ENCODE measurements at places on chromosomes 1 and 21.

DNA sequence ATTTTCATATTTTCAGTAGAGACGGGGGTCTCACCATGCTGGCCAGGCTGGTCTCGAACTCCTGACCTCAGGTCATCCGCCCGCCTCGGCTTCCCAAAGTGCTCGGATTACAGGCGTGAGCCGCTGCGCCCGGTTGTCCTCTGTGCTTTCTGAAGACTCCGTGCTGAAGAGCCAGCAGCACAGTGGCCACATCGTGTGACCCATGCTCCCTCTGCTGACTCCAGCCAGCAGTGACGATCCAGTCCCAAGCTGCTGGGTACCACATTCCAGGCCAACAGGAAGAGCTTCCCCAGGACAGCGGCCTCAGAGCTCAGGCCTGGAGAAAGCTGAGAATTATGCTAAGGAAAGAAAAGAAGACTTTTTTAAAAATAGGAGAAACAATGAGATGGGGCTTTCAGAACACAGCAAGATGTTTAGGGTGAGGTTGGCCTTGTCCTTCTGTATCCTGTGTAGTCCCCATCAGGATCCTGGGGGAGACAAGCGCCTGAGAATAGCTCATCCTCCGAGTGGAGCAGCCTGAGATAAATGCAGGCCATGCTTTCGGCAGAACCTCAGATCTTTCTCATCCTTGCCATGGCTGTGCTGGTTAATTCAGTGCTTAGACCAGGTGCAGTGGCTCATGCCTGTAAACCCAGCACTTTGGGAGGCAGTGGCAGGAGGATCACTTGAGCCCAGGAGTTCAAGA, 207.1 kb downstream of the SLC35F3 start:
- peak; percentile 78 for DNase-seq

GRCh38 chr1:244325056-244325758, 126.5 kb downstream of the ADSS2 start:
- DNase-seq, result peak; percentile 29

DNA sequence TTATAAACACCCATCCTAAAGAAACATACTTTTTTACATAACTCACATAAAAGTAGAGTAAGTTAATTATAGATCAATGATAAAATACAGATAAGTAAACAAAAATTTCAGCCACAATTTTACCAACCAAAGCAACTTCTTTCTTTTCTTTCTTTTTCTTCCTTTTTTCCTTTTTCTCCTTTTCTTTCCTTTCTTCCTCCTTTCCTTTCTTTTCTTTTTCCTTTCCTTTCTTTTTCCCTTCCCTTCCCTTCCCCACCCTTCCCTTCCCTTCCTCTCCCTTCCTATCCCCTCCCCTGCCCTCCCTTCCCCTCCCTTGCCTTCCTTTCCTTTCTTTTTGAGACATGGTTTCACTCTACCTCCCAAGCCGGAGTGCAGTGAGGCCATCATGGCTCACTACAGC, 56.5 kb upstream of the C1orf53 start:
- DNase-seq, result no peak

DNA sequence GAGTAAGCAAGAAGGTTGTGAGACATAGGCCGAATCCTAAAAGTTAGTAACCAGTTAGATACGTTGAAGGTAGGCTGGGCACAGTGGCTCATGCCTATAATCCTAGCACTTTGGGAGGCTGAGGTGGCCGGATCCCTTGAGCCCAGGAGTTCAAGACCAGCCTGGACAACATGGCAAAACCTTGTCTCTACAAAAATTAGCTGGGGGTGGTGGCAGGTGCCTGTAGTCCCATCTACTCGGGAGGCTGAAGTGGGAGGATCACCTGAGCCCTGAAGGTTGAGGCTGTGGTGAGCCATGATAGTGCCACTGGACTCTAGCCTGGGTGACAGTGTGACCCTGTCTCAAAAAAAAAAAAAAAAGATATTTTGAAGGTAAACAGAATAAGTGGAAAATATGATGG, 1.5 kb upstream of the PARP1 start:
- no peak for DNase-seq

- no peak for DNase-seq
Observed at GRCh38 chr1:52592637-52593323, 9.4 kb upstream of the GPX7 start.

DNA sequence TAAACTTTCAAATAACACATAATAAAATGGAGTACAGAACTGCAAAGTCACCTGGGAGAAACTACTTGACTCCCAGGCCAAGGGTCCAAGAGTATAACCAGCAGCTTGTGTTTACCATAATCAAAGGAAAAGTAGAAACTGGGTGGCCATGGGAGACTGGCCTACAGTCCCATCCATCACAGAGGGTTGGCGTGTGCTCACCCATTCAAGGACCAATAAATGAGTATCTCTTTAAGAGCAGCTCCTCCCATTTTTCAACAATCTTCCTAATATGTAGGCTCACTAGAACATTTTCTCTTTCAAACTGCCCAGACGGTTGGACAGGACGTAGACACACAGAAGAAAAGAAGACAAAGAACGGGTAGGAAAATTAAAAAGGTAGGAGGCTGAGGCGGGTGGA, at the start of gene FMO3:
Gene FMO3, plus strand, starts transcription at position 302 of the 400 bp plus-strand sequence. CDS start 1,754 bp downstream, outside the sequence.
- DNase-seq, result no peak

DNA sequence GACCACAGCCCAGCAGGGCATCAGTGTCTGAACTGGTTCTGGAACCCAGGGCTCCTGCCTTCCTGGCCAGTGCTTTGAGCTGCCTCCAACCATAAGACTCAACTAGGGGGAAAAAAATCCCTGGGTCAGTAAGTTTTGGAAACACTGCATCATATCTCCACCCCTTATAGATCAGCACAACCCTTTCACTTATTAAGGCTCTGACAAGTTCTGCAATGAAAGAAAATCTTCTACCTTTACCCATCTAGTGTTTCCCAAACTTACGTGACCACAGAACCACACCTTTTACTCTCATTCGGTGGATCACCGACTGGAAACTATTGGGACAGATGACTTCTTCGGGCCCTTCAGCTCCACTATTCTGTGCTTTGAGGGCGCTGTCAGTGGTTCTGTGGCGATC, 78.4 kb upstream of the TMEM51 start:
- DNase-seq, result no peak

DNA sequence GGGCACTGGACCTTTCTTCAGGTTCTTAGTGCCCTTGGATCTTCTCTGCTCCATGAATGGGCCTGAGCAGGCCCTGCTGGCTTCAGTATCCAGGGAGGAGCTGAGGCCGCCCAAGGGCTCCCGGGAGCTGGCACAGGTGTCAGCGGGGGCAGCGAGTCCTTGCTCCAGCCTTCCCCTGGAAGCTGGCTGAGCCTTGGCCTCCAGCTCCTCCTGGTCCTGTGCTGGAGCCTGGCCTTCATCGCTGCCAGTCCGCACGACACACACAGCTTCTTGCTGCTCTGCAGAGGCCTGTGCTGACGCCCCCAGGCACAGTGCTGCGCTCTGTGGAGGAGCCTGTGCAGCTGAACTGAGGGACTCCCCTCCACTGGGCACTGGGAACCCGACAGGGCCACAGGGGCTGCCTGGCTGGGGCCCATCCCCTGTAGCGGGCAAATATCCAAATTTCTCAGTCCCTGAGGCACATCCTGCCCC, 1.7 kb downstream of the SPOCD1 start:
- no peak for DNase-seq

GRCh38 chr21:45741691-45742090, 98.2 kb downstream of the PCBP3 start:
- no peak for DNase-seq

DNA sequence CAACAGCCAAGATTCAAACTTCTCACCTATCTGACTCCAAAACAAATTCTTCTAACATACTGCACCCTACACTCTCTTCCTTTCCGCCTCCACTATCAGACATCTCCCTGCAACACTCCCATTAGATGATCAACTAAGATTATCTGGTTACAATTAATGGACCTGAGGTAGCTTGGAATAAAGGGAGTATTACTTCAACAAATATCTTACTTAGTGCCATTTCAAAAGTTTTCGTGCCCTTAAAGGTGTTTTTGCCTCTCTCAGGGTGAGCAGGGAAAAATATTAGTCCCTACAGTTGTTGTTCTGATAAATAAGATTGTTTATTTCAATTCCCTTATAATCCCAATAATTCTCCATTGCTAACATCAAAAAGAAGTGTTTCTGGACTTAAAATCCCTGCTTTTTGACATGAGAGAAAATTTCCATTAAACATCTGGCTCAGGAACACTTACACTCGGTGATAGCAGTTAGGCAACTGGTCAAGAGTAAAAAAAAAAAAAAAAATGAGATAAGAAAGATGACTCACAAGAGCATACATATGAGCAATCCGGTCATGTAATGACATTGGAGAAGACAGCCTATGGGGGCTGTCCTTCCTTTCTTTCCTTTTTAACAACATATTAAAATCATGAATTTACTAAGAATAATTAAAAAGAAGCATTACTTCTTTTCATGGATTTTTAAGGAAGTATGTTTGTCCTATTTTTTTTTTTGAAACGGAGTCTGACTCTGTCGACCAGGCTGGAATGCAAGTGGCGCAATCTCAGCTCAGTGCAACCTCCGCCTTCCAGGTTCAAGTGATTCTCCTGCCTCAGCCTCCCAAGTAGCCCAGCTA, 7.6 kb downstream of the RSBN1 start:
- DNase-seq, result peak; percentile 59

DNA sequence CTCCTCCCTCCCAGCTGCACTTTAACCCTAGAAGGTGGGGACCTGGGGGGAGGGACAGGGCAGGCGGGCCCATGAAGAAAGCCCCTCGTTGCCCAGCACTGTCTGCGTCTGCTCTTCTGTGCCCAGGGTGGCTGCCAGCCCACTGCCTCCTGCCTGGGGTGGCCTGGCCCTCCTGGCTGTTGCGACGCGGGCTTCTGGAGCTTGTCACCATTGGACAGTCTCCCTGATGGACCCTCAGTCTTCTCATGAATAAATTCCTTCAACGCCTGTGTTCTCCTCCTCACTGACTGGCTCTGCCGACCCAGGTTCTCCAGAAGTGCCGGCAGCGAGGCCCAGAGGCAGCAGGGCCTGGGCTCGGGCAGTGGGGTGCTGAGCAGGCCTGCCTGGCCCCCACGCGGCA, 6.5 kb upstream of the HTR6 start:
- no peak for DNase-seq

GRCh38 chr21:31788581-31788980, 56.7 kb upstream of the SCAF4 start:
- DNase-seq, result no peak

- DNase-seq, result no peak
Observed at GRCh38 chr1:203335503-203335902, 15.4 kb downstream of the FMOD start.

DNA sequence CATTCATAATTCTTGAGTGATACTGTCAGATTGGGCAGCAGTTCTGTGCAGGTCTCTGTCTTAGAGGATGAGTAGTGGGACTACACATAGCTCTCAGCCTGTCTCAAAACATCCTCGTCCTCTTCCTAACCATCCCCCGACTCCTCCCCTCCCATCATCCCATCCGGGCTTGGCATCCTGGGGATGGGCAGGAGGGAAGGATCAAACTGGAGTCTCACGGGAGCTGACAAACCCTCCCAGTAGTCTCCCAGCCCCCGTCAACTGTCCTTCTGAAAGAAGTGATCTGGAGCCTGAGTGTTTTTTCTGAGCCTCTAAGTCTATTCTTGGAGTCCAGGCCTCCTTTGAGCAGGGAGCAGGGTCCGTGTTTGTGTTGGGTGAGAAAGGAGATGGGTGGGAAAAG, 102.0 kb downstream of the PAX7 start:
- no peak for DNase-seq

DNA sequence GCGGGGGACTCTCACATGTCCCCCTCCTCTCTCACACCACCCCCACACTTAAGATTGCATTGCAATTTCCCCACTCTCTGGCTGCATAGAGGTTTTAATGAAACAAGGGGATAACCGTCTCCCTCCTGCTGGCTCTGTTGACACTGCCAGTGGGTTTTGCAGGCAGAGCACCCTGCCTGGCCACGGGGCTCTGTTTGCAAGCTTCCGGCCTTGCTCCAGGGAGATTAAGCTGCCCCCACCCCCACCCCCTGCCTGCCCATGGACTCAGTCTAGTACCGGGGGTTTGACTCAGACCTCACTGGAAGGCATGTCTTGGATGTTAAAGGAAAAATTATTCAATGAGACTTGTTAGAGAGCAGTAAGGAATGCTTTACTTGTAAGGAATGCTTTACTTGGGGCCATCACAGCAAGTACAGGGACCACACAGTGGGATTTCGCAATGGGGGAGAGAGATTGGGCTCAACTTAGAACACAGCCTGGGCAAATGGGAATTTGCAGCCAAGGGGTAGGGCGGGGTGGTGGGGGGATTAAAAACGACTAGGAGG, 101.0 kb downstream of the AJAP1 start:
- peak; percentile 25 for DNase-seq

DNA sequence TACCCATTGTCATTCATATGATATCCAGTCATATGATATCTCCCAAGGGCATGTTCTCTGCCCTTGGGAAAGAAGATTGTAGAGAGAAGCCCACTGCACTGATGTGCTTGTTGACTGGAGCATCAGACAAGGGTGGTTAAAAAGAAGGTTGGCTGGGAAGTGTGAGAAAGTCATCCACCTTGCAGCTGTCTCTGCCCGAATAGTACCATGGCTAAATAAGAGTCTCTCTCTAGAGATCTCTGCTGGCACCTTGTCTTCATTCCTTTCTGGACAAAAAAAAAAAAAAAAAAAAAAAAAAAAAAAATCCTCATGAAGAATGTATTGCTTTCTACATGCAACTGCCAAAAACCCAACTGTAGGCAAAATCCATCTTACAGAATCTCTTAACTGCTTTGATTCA, 349.7 kb upstream of the ESRRG start:
- no peak for DNase-seq

GRCh38 chr1:93778457-93778856, 96.8 kb upstream of the BCAR3 start:
- DNase-seq, result no peak

- no peak for DNase-seq
Observed at GRCh38 chr1:233777566-233777965, 126.9 kb upstream of the SLC35F3 start.

DNA sequence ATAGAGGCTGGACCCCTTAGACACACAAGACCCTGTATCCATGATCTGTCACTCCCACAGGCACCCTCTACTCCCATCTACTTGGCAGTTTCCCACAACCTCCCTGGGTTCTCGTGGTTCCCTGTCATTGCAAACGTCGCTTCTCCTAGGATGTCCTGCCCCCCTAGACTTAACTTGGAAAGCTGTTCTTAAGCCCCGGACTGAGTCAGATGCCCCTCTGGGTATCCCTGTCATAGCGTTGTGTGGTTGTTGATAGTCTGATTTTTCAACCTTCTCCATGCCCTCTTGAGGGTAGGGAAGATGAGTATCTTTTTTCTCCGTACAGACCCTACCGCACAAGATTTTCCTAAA, 11.8 kb downstream of the RCC1 start:
- DNase-seq, result no peak

GRCh38 chr1:7941437-7941793, 776 bp upstream of the TNFRSF9 start:
- DNase-seq, result peak; percentile 46

GRCh38 chr1:46158312-46159281, 16.3 kb upstream of the TSPAN1 start:
- no peak for DNase-seq

DNA sequence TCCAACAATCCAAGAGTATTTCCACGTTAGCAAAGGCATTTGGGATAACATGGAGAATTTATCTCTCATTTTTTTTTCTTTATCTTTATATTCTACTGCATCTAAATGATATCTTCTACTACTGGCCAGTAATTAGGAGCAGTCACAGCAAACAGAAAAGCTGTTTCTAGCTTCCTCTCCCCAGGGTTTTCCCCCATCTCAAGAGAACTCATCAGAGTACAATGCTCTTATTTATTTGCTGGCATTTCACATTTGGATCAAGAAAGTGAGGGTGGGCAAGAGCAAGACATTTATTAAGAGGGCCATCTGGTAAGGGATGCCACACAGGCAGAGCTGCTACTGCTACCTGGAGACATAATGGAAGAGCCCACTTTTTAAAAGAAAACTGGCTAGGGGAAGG, 368.2 kb downstream of the USH2A start:
- no peak for DNase-seq

GRCh38 chr1:34002810-34003209, 138.9 kb downstream of the HMGB4 start:
- DNase-seq, result no peak

Measured in kidney tubule cell (primary cell).